ENCODE measurements at places on chromosomes 7 and 10.

- no peak for DNase-seq
Observed at GRCh38 chr7:45184326-45185027, 26.9 kb downstream of the RAMP3 start.

DNA sequence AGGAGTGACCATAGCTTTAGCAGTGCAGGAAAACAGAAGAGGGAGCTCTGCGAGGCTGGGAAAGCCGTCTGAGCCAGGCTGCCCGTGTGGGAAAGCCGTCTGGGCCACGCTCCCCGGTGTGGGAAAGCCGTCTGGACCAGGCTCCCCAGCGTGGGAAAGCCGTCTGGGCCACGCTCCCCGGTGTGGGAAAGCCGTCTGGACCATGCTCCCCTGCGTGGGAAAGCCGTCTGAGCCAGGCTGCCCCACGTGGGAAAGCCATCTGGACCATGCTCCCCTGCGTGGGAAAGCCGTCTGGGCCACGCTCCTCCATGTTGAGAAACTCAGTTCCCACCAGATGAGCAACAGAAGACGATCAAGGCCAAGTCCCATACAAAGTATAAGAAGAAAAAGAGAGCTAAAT lies 101.8 kb downstream of the GALNT11 start:
- no peak for DNase-seq

GRCh38 chr10:3554121-3554522 lies 230.9 kb downstream of the KLF6 start:
- no peak for DNase-seq

GRCh38 chr7:131674131-131674530 lies 117.7 kb upstream of the PODXL start:
- DNase-seq = no peak

- DNase-seq = no peak
Observed at GRCh38 chr7:131964203-131964602, 407.8 kb upstream of the PODXL start.

DNA sequence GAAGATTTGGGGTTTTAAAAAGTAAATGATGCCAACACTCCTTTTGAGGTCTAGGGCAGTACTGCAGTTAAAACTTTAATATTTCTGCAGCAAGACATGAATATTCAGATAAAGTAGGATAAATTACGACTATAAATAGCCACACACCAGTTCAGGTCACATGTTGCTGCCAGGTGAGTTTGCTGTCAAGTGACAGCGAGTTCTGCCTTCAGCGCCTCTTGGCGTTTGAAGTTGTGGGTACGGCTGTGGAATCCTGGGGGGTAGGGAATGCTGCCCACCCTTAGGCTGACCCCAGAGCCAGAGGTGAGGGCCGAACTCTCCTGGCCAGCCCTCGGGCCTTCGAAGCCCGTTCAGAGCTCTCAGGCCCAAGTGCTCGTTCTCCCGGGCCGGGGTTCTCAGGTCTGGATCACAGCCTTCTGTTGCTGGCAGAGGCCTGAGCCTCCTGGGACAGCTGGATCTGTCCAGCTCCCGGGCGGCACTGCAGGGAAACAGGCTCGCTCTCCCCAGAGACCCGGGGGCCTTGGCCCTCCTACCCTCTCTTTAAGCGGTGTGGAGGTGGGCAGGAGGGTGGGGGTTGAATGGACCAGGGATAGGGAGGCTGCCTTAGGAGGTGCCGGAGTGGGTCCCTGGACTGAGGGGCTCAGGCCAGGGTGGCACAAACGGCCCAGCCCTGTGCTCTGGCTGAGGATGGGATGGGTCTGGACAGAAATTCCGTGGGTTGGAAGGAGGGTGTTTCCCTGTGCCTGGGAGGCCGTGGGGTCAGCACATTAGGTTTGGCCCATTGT lies 5.4 kb downstream of the BRI3 start:
- no peak for DNase-seq

- DNase-seq = no peak
Observed at GRCh38 chr10:91350651-91351081, 59.5 kb upstream of the HECTD2 start.

DNA sequence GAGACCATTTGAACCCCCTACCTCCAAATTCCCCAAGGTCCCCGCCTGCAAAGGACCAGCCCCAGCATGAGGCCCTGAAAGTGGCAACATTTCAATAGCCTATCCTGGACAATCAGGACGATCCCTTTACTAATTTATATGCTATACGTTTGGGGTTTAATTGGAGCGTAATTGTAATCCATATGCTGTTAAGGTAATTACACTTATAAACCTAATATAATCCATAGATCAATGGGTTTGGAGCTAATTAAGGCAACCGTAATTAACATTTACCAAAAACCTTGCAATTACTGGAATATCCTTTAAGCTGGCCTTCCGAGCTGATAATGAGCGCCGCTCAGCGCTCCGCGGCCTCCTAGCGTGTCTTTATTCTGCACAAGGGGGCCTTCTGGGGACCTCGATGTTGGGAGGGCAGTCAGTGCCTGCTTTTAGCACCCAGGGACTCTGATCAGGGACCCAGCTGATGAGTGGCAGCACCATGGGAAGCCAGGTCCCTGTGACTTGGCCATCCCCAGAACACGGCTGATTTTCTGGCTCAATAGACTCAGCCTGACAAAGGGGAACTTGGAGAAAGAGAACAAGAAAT lies 91.2 kb downstream of the LHPP start:
- no peak for DNase-seq

Measured in CD4-positive, alpha-beta T cell treated with Interferon alpha-2 for 1 hour (primary cell).